ENCODE measurements at places on chromosomes 2 and 18.

GRCh38 chr18:3014503-3015203 is 1.7 kb upstream of the LPIN2 start:
- no peak for DNase-seq

GRCh38 chr18:39751921-39752320 is 2186.3 kb upstream of the CELF4 start:
- DNase-seq, result no peak

DNA sequence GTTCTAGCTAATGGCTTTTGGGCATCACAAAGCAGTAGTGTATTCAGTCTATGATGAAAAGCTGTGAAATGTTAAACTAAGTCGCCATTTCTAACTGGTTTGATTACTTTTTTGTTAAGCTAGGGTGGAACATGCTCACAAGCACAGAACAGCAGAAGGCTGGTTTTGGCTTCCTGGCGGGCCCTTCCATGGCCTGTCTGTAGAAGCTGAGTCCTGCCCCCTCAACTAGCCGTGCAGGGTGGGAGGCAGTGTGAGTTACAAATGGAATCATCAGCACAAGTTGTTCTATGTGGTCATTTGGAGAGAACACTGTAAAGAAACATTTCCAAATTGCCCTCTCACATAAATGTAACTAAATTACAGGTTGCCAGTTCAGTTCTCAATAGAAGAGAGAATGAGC is 290.8 kb downstream of the ALPK2 start:
- DNase-seq, result no peak

DNA sequence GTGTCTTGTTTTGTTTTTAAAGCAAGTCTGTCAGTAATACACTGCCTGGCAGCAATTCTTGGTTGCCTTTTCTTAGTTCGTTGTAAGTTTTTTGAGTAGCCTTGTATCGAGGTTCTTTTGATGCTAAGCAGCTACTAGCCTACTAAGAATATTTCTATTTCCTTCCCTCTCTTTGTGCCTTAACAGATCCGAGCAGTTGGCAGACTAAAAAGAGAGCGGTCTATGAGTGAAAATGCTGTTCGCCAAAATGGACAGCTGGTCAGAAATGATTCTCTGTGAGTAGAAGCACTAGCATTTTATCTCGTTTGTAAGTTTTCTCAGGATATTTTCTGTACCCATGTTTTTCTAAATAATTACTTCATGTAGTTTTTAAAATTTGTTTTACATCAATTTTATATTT is 15.1 kb downstream of the MFF start:
- DNase-seq, result no peak

DNA sequence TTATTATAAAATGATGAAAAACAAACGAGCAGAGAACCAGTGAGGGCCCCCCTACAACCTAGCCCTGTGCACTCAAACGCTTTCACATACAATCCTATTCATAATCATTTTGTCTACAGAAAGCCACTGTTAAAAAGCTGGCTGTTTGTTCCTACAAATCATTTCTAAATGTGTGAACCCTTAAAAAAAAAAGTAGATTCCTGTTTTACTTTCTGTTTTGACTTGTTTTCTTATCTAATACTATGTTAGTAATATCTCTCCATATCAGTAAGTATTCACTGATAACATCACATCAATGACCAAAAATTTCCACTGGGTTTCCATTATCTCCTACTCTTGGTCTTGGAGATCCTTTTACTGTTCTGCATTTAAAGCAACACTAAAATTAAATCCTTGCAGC is 128.8 kb upstream of the TTC39C start:
- DNase-seq, result no peak

DNA sequence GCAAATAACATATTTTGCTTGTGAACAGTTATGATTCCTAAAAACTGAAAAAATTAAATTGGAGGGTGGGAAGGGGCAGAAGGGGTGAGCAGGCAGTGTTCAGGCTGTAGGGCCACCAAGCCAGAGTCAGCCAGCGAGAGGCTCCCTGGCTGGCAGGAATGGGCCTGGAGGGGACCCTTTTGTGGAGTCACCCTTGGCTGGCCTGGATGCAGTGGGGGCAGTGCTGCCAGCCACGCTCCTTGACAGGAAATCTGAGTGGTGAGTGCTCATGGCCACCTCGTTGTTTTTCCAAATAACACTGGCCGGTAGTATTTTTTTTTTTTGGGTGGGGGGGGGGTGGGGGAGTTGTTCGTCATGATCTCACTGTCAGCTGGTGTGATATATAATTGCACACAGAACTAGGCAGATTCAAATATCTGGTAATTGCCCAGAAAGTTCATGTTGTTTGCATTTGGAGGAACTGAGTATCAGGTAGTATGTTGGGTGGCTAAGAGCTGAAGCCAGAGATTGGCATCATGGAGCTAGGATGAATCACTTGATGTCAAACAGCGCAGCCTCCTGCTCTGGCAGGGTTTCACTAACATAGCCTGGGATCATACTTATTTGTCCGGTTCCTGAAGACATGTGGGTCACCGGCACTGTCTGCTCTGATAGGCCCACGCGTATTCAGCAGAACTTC is 160.0 kb downstream of the PTGR3 start:
- no peak for DNase-seq

DNA sequence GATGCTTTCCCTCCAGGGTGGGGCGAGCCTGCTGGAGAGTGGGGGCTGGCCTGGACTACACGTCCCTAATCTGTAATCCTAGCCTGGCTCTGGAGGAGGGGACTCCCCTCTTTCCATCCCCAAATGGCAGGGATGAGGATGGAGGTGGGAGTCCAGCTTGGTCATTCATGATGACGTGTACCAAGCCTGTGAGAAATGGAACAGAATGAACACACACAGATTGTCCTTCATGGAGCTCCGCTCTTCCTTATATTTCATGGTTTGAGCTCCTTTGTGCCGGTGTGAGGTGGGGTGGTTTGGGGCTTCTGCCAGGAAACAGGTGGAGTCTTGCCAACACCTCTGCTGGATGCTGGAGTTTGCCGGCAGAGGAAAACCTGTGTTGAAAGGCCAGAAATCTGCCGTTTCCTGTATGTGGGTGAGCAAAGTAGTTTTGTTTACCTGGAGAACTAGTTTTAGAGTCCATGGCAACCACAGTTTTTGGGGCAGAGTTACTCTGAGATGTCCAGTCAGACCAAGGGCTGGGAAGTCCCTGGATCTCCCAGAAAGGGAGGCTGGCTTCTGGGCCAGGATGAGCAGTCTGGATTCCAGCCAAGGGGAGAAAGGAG is 417.6 kb upstream of the MEX3C start:
- DNase-seq, result no peak

DNA sequence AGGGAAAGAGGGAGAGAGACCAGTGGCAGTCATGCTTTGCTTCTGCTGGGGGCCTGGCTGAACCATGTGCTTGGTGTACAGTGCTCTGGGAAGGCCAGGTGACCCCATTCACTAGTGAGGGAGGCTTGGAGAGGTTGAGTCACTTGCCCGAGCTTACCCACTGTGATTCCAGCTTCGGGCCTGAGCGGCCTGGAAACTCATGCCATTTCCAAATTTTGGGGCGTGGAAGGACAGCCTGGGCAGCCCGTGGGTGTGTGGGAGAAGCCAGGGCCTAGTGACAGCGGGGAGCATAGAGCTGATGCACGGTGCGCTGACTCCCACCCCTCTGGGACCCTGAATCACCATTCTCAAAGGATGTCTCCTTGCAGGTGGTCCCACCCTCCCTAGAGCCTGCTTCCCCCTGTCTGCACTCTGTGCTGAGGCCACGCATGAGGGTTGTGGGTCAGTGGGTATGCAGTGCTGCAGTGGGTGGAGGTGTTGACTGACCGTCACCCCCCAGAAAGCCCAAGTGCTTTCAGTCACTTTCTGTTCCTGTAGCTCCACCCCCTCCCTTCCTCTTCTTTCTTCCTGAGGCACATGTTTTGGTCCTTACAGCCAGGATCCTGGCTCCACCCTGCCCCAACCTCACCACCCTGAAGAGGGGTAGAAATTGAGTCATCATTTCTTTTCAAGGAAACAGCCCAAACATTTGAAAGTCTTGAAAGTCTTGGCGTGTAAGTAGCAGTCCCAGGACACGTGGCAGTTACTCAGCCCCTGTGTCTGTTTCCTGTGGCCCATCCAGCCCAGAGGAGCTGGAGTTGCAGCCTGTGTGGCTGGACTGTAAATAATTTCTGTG is 69.3 kb upstream of the MCFD2 start:
- peak; percentile 72 for DNase-seq

GRCh38 chr2:130336877-130337734 is 5.6 kb upstream of the IMP4 start:
- DNase-seq, result peak; percentile 55

DNA sequence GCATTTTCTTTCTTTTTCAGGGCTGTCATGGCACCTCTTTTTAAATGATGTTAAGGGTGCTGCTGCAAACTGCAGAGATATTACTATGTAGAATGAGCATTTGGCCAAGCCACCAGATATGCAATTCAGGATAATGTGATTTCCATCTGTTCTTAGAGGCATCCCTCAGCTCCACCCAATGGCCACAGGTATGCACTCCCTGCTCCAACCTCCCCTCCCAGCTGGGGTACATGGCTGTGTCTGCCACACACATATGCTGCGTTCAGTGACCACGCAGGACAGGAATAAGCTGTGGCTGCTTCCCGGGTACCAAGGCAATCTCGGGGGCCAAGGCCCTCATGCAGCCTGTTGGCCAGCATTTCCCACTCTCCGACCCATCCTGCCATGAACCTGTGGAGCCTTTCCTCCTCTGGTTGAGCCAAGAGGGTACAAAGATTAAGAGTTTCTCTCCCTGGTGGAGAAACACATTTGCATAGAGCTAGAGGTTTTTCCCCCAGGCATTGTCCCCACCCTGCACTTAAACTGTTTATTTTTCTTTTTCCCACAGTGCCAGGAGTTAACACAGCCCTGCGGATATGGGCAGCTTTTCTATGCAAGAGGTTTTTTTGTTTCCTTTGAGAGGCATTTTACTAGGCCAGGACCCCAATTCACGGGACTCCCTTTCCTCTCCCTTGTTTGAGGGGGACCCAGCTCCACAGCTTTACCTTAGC is 147.0 kb downstream of the GCA start:
- no peak for DNase-seq

DNA sequence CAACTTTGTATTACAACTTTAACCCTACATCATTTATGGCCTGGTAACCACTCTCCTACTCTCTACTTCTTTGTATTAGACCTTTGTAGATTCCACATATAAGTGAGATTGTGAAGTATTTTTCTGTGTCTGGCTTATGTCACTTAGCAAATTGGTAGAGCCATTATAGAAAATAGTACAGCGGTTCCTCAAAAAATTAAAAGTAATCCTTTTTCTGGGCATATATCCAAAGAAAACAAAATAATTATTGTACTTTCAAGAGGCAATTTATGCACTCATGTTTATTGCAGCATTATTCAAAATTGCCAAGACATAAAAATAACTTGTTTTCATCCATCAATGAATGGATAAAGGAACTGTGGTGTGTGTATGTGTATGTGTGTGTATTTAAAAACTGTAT is 537.5 kb upstream of the FSIP2 start:
- no peak for DNase-seq

Measured in CD4-positive, alpha-beta T cell treated with Interferon gamma for 1 hour (primary cell).